ENCODE measurements at places on chromosomes 13 and 19.

- peak; percentile 71 for DNase-seq
Measured at GRCh38 chr13:39051157-39051556, 12.9 kb downstream of the NHLRC3 start.

DNA sequence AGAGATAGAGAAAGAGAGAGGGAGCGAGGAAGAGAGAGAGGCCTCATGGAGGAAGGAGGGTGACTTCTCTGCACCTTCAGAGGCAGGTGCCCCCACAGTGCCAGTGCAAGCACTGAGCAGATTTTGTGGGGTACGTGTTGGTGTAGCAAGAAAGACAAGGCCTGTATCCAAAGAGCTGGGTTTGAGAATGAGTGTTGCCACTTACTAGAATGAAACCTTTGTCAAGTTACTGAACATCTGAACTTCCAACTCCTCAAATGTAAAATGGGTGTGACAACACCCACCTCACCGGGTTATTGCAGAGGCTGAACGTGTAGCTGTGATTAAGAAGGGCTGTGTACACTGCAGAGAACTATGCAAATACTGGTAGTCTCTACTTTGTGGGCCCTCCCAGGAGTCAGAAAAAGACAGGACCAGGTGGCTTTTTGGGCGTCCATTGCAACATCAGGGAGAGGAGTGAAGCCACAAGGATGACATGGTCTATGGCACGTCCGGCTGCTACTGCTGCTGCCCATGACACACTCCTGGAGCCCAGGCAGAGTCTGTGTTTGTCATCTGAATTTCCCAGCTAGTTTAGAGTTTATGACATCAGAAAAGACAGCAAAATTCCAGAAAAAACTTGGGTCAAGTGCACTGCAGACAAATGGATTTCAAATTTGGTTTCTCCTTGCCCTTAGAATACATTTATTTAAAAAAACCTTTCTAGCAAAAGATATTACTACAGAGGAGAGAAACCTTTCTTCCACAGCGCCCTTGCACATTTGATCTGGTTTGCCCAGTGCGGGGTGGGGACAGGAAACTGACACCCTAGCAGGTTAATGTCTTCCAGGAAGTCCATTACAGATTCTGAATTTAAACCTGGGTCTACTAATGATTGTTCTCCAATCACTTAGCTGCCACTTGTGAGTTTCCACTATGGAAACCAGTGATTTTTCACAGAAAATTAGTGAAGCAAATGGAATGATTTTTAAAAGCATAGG lies 54.0 kb upstream of the ATP12A start:
- DNase-seq: no peak

- no peak for DNase-seq
Measured at GRCh38 chr13:103497404-103497803, 431.2 kb upstream of the SLC10A2 start.

DNA sequence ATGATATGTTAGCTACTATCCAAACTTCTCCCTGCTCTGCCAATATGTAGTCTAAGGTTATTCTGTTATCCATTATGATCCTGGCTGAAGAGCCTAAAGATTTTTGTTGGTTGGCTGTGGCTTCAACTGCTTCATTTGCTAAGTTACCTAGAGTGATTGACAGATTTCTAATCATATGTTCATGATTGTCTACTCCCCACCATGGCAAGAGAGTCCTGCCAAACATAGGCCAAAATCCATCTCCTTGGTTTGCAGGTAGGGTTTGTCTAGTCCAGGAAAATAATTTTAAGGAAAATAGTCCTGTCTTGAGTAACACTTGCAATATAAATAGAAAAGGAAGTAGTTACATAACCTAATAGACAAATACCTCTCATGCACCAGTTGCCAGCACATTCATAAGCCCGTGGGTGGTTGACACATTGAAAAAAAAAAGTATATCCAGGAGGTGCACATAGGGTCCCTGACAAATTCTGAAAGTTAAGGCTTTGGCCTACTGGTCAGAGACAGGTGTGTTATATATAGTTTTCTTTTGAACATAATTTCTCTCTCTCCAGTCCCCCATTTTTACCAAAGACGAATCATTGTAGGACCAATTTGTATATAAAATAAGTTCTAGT lies 5.4 kb upstream of the CBY2 start:
- DNase-seq: no peak

- no peak for DNase-seq
Measured at GRCh38 chr13:60433505-60433904, 36.5 kb downstream of the TDRD3 start.

DNA sequence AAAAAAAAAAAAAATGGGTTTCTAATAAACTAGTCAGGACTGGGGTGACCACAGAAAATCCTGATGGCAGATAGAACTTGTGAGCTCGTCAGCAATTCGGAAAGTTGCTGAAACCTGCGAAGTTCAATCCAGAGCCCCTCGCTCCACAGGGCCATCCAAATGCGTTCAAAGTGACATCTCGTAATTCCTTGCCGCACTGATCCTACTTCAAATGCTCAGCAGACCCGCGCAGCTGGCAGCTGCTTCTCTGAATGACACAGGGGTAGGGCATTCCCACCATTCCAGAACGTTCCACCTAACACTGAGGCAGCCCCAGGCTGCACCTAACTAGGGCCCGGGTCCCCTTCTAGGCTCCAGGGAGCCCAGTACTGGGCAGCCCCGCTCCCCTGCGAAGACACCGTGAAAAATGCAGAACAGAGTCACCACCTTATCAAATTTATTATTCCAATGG lies 4.8 kb upstream of the DAPK3 start:
- DNase-seq: no peak

- DNase-seq: no peak
Measured at GRCh38 chr19:12952488-12953137, 4.4 kb downstream of the GADD45GIP1 start.

GRCh38 chr19:4687396-4687795 lies 17.3 kb upstream of the MYDGF start:
- DNase-seq: no peak

DNA sequence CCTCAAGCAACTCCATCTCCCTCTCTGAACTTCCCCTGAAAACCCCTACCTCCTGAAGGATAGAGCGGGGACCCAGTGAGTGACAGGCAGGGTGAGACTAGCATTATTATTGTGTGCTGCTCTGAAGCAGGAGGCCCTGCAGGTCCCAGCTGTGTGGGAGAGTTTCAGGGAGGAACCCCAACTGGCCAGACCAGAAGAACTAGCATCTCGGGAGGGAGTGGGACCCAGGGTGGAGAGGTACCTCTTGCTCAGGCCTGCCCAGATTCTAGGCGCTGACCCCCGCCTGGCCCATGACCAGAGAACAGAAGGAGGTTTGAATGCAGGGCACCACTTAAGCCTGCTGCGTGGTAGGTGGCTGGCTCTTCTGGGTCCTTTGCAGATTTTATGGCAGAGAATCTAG lies 5.7 kb upstream of the LYPD3 start:
- DNase-seq: no peak

DNA sequence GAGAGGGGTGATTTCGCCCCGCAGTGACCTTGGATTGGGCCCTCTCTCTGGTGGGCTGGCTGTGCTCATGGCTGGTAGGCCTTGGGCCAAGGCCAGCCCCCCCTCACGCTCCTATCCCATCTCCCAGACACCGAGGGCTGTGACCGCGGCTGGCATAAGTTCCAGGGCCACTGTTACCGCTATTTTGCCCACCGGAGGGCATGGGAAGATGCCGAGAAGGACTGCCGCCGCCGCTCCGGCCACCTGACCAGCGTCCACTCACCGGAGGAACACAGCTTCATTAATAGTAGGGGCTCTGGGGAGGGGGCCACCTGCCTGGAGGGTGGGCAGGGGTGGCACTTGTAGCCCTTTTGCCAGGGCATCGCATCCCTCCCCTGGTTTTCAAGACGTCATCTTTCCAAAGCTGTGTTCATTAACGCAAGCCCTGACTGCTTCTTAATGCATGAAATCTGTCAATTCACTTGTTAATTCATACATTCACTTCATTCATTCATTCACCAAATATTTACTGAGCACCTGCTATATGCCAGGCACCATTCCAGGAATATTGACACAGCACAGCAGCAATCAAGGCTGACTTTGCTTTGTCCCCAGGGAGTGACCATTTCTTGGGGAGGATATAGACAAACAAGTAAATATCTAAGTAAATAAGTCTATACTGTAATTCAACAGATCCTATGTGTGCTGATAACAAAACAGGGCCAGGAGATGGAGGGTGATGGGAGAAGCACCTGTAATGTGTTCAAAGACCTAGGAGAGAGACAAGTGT lies 26.6 kb downstream of the NCAN start:
- no peak for DNase-seq

Measured in eye (tissue), 1 donor.